ENCODE measurements at places on chromosomes 3 and 15.

DNA sequence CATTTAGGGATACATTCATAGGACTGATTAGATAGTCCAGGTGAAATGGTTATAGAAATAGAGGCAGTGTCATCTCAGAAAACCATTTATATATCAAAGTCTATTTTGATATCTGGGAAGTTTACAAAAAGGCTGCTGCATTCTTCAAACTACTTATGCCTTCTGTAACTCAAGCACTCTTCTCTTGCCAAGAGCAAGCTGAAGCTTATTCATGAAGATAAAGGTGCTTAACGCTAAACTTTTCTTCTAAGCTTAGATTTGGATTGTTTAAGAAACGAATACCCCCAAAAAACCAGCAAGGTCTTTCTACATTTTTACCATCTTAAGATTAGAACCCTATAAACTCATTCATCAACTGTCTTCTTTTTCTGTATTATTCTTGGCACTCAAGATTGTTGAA lies 23.3 kb upstream of the USF3 start:
- DNase-seq: no peak

DNA sequence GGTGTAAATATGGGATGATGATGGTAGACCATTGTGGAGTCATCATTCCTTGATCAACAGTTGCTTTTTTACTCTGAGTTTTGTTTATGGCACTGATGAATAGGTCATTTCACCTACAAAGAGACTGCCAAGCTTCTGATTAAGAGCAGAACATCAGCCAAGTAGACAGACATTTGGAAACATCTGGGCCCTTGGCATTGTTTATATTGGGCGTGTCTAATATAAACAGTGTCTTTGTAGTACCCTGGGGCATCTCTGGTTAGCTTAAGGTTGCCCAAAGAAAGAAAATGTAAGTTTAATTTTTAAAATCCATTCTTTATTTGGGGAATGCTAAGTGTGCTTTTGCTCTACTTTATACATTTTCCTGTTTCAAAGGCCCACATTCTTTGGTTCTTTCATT lies 377.0 kb downstream of the FEZF2 start:
- DNase-seq: no peak

- no peak for DNase-seq
Measured at GRCh38 chr15:63870487-63871209, 36.9 kb upstream of the HERC1 start.

DNA sequence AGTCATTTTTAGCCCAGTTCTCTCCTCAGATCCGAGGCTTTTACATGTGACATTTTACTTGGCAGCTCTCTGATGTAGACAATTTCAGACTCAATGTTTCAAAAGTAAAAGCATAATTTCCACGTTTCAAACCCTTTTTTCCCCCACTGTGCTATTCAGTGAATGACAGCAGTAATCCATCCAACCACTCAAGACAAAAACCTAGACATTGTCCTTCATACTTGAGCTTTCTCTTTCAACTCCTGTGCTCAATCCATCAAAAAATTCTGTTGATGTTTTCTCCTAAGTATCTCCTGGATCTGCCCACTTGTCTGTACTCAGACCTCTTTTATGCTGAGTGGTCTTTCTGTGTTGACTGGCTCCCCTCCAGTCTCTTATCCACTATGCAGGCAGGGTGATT lies 214.7 kb downstream of the CHL1 start:
- DNase-seq: no peak

- no peak for DNase-seq
Measured at GRCh38 chr3:138912237-138912636, 34.7 kb downstream of the FOXL2 start.

DNA sequence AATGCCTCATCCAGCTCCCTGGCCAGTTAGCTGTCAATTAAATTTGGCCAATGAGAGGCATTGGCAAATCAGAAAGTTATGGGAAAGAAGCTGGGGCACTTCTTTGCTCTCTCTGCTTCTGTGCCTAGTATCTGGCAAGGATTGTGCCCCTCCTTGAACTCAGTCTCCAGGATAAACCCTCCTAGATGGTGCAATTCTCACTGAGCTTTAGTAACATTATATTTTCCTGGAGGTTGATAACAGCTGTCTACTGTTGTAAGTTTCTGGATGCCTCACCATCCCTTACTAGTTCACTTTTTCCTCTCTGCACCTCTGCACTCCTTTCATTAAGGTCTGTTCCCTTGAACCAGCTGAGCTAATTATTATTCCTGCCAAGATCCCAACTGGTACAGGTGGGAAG lies 329.5 kb downstream of the MFSD1 start:
- DNase-seq: no peak

- DNase-seq: no peak
Measured at GRCh38 chr3:34016925-34017587, 218.6 kb downstream of the PDCD6IP start.

GRCh38 chr15:32933236-32933635 lies 215.4 kb downstream of the GREM1 start:
- DNase-seq: no peak

DNA sequence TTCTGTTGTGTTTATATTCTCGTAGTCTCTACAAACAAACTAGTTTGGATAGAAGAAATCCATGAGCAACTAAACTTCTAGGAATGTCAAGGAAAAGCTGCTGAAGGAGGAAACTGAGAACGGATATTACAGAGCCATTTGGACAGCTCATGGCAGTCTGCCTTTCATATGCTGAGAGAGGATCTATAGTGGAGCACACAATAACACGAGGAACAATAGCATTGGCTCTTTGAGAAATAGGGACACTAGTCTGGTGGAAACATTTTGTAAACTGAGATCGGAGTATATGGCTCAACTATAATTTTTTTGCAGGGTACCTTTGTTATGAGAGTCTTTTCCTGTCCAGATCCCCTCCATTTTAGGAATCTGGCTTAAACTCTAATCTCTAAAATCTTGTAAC lies 200.5 kb downstream of the CLSTN2 start:
- no peak for DNase-seq

DNA sequence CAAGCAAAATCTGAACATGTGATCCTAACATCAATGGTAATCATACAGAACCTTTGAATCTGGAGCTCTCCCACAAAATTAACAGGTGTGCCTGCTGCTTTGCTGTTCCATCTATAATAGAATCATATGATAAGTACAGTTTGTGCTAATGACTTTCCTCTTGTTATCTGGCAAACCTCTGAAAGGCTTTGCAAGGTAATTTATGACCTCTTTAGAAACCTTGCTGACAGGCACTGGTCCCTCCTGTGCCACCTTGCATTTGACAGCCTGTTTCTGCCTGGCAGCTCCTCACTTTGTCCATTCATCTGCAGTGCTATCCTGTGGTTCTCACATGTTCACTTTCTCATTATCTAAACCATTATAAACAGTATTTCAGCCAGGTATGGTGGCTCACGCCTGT lies 10.2 kb upstream of the HTR3C start:
- DNase-seq: peak; percentile 3

DNA sequence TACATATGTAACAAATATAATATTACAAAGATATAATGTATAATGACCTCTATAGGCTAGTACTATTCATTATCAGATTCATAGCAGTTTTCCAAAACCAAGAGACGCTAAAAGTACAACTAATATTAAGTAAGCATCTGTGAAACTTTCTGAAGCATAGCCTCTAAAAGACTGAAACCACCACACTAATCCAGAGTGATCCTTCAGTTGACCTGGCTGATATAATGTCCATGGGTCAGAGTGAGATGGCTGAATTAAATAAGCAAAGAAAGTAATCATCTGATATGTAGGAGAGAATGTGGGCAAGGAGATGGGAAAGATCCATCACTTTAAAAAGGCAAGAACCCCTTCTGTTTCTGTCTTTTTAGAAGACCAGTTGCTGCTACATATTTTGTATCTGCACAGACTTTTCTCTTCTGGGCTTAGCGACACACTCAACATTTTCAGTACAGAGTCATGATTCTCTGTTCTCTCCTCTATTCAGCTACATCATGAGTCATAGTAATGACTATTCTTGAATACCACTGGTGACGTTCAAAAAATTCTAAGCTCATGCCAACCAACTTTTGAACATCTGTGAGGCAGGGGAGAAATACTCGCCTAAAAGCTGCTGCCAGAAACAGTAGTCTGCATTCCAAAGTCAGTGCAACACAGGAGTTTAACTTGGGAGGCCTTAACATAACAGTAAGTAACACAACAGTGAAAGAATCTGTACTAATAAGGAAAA lies 149.6 kb downstream of the MAGI1 start:
- DNase-seq: no peak

GRCh38 chr15:29138260-29138659 lies 131.4 kb downstream of the NSMCE3 start:
- no peak for DNase-seq

GRCh38 chr3:86794361-86795065 lies 196.4 kb downstream of the VGLL3 start:
- no peak for DNase-seq

GRCh38 chr15:92091155-92091734 lies 237.7 kb downstream of the SLCO3A1 start:
- DNase-seq: peak; percentile 50

- no peak for DNase-seq
Measured at GRCh38 chr15:100958326-100959065, 39.3 kb downstream of the LRRK1 start.

- DNase-seq: no peak
Measured at GRCh38 chr15:32098033-32098432, 67.7 kb downstream of the CHRNA7 start.

All from DMS79 treated with DMSO at 0.1 percent for 48 hours (cell line).